ENCODE measurements at places on chromosomes 5 and 9.

- DNase-seq: no peak
Observed at GRCh38 chr5:139178935-139179334, 19.2 kb downstream of the SIL1 start.

- DNase-seq: no peak
Observed at GRCh38 chr9:82513242-82513751, 524.7 kb downstream of the SPATA31D1 start.

- DNase-seq: no peak
Observed at GRCh38 chr5:104189031-104189430, 626.4 kb upstream of the NUDT12 start.

GRCh38 chr9:3517377-3518048, 8.3 kb downstream of the RFX3 start:
- no peak for DNase-seq

DNA sequence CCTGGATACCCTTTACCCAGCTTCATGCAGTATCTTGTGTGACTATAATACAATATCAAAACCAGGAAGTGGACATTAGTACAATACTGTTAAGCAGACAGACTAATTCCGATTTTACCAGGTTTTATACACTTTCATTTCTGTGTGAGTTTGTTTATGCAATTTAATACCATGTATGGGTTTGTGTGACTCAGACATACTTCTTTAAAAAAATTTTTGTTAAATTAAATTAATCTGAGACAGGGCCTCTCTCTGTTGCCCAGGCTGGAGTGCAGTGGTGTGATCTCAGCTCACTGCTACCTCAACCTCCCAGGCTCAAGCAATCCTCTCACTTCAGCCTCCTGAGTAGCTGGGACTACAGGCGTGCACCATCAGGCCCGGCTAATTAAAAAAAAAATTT, 156.8 kb downstream of the GAPVD1 start:
- no peak for DNase-seq
